ENCODE measurements at places on chromosomes 1 and 21. TPM values are rescaled to one million over a fixed set of nuclear protein-coding genes. Genes with fewer than 3 reads are reported as not detected.

The SERINC2 gene
- total RNA-seq: 52.9 TPM

The TFF2 gene
- not detected for total RNA-seq

The SLC2A5 gene
- total RNA-seq: 3.9 TPM

The OLFML3 gene
- total RNA-seq: 21.0 TPM

GRCh38 chr1:83999316-83999819, 436 bp upstream of the TTLL7 start:
- peak overlapping the region; percentile 89 for H3K4me3 ChIP-seq
- H3K27ac ChIP-seq: peak overlapping the region; percentile 75
- peak; percentile 72 for DNase-seq
- no peaks in the 10 kb centered on the region for H3K36me3 ChIP-seq
- peaks cover 19% of the 10 kb centered on the region for H3K4me1 ChIP-seq

DNA sequence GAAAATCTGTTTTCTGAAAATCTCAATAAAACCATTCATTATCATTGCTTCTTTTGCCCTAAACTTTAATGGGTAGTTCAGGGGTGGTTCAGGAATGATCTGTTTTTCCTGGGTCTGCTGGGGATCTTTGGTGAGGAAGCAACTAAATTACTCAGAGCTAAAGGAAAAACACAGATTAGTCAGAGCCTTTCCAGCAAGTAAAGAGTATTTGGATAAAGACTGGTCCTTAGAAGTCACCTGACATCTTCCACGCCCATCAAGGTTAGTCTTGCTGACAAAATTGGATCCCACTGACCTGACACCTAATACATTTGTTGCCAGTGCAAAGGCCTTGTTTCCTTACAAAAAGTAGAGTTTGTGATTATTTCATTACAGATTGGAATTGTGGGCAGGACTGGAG, 24.2 kb downstream of the HSPA13 start:
- no peaks in the 10 kb centered on the region for H3K36me3 ChIP-seq
- no peaks in the 10 kb centered on the region for H3K4me1 ChIP-seq
- no peak overlapping the region for H3K27ac ChIP-seq
- no peak for DNase-seq

DNA sequence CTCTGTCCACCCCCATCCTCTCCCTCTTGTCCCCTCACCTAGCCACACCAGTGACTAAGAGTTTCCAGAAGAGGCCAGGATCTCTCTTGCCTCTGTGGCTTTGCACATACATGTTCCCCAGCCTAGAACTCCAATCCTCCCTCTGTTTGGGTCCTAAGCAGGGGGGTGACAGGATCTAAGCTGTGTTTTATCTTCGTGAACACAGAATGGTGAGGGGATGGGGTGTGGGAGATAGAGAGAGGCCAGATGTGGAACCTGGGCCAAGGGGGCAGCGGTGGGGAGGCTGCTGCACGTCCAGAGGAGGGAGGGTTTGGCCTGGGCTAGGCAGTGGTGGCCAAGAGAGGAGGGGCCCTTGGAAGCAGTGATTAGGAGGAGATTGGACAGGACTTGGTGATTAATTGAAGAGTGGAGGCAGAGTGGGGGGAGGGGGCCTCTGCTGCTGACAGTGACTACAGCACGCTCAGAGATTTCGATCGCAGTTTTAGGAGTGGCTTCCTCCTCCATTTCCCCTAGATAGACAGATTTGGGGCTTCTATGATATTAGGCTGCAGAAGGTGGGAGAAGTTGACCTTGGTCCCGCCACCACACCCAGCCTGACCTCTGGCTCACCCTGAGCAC, 17.1 kb upstream of the ADGRB2 start:
- H3K27ac ChIP-seq: no peak overlapping the region
- H3K36me3 ChIP-seq: no peaks in the 10 kb centered on the region
- H3K27me3 ChIP-seq: peaks cover 13% of the 10 kb centered on the region
- no peak for DNase-seq

DNA sequence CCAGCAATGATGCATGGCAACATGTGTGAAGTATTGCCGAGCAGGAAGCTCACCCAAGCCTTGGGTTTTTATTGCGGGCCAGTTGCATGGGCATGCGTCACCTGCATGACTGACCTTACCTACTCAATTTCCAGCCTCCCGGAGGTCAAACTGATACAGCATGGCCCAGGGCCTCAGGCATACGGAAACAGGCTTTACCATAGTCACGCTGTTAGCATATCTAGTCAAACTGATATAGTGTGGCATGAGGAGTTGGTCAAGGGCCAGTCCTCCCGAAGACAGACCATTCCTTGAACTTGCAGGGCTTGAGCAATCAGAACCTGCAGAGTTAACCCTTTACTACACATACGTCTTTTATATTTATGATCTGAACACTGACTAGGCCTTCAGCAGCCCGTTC, 6.4 kb upstream of the DUSP12 start:
- no peaks in the 10 kb centered on the region for H3K27me3 ChIP-seq
- no peaks in the 10 kb centered on the region for H3K36me3 ChIP-seq
- no peak overlapping the region for H3K4me3 ChIP-seq
- H3K4me1 ChIP-seq: no peaks in the 10 kb centered on the region
- no peak for DNase-seq
- no peak overlapping the region for H3K27ac ChIP-seq
